ENCODE measurements at places on chromosomes 5 and 9.
A peak's percentile ranks its signal among the peaks of the same experiment; 100 is the strongest.

DNA sequence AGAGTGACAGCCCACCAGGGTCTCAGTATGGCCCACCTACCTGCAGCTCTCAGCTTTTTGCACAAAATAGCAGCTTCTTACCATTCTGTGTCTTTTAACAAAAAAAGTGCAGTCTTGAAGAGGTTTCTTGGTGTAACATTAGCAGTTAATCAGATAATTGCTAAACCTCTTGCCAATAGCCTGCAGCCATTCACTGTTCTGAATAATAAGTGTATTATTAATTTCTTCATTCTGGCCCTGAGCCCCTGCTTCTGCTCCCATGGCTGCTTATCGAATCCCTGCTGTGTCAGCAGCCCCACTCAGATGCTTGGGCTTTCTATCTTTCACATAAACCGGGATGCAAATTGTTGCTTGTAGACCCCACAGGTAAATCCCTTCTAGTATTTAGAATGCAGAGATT is 485.9 kb downstream of the CAAP1 start:
- DNase-seq = no peak

GRCh38 chr5:137845472-137845871 is 22.2 kb upstream of the MYOT start:
- no peak for DNase-seq

DNA sequence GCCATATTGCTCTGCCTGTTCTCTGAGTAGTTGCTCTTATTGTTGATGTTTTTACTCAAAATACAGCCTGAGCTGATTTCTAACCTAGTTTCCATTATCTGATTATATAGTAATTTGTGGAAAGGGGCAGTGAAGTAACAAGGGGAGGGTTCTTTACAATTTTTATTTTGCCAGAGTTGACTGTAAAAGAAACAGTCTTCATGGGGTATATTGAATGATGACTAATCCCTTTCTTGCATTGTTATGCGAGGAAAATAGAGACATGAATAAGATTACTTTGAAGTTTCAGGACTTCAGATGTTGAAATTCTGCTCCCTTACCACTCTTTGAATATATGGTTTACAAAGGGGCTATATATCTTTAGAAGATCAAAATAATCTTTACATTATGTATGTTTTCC is 9.1 kb upstream of the LRRC70 start:
- no peak for DNase-seq

- DNase-seq = no peak
Observed at GRCh38 chr9:135955934-135956801, 5.0 kb downstream of the UBAC1 start.

GRCh38 chr9:111483858-111484571 is at the start of gene ECPAS:
TSS of gene ECPAS (minus strand) at chr9:111484383. CDS start at chr9:111472918, 11,465 bp downstream.
- peak; percentile 78 for DNase-seq

DNA sequence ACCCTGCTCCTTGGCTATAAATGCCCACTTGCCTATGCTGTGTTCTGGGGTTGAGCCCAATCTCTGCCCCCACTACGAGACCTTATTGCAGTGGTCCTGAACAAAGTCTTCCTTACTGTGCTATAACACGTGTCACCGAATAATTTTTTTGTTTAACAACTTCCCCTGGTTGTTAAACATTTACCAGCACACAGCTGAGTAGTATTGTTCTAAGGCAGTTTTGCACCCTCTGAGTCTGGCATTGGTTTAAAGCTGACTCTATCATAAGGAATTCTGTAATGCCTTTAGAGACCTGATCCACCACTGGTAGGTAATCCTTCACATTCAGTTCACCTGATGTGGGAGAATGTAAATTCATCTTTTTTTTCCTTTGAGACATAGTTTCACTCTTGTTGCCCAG is 25.6 kb upstream of the ANKRD31 start:
- no peak for DNase-seq

- DNase-seq = peak; percentile 16
Observed at GRCh38 chr5:180026320-180026719, 45.2 kb downstream of the RNF130 start.

DNA sequence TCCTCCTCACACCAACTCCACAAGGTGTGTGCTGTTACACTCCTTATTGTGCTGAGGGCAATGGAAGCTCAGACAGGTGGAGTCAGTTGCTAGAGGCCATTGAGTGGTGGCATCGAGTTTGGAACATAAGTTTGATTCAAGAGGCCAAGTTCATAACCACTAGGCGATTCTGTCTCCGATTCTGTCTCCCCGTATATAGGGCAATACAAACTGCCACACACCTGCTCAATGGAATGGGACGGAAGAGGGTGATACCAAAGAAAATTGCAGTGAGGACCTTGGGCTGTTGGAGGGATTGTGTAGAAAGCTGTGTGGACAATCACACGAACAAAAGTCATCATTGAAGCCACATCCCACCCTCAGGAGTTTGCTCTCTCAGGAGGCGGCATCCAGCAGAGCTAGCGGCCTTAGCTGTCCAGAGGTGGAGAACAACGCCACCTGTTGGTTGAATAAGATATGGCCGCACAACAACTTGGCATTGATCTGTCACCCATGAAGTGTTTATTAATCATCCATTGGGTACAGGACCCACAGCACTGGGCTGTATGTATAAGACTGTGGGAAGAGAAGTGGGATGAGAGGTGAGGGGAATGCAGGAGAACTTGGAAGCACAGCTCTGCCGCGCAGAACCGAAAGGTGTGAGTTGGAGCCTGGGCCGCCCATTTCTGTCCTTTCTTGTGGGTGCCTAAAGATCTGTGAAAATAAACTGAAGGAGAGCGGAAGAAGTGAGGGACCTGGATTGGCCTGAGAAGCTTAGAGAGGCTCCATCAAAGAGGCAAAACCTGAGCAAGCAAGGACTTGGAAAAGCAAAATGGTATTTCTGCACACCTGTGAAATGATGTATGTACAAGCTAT is 16.1 kb upstream of the NEUROG1 start:
- peak; percentile 64 for DNase-seq

GRCh38 chr5:75496026-75496425 is 15.4 kb downstream of the CERT1 start:
- no peak for DNase-seq

DNA sequence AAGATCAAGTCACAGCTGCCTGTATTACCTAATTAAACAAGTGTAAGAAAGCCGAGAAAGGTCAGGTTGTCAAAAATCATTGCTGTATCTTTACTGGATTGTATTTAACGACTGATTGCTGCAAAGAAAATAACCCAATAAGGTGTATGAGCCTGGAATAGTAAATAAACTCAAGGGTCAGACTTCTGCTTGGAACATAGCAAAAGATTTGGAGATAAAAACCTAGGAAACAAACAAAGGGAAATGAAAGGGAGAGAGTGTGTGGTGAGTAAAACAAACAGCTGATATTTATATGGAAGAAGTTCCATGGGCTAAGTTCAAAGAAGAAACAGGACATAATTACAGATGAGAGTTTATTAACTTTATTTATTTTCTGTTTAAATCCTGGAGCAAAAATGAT is 354.0 kb downstream of the TLR4 start:
- DNase-seq = no peak

DNA sequence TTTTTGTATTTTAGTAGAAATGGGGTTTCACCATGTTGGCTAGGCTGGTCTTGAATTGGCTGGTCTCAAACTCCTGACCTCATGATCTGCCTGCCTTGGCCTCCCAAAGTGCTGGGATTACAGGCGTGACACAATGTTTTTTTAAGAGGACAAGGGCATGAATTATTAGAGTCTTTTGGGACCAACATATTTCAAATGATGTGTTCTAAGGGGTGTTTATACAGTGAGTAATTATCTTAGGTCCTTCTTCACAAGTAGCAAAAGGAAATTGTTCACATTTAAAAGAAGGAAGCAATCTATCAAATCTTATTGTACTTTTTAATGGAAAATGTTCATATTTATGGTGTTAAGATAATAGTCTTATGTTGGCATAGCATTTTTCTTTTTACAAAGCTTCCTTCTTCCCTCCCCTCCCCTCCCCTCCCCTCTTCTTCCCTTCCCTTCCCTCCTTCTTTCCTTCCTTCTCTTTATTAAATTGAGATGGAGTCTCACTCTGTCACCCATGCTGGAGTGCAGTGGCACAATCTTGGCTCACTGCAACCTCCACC is 6.7 kb downstream of the GNG10 start:
- DNase-seq = no peak

DNA sequence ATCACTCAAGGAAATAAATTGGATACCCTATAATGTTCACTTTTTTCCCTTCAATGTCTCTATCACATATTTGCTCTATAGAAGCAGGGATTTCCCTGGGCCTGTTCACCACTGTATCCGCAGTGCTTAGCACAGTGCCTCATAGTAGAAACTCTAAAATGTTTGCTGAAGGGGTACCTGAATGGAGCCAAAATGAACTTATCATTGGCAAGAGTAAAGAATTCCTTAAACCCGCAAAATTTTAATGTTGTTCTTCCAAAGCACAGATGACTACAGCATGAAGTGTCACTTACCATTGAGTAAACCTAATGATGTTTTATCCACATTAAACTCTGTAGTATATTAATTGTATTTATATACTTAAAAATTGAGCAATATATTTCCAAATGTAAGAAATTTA is 96.1 kb downstream of the JAKMIP2 start:
- no peak for DNase-seq

DNA sequence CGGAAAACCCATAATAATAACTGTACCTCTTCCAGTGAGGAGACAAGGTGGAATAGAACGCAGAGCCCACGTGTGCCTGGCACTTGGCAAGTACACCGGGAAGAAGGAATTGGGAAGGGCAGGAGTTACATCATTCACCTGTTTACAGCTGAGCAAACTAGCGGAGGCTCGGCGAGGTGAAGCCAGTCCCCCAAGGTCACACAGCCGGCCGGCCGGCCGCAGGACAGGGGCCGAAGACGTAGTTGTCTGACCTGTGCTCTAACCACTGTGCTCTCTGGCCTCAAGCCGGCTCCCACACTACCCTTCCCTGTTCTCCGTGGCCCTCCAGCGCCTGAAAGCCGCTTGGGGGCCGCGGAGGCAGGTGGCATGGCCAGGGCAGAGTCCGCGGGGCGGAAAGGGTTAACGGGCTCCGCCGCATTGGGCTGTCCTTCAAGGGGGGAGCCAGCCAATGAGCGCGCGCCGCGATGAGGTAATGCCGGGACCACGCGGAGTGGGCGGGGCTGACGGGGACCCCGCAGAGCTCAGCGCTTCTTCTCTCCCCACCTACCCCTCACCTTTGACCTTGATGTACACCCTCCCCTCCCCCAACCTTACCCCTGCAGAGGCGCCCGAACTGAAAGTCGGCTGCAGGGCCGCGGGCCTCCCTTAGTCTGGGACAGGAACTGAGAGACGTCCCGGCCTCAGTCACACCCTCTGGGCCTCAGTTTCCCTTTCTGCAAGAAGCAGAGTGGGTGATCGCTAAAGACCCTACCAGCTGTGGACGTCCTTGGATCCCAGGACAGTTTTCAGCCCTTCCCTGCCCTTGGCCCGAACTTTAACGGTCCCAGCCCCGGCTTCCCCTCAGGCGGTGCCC is 125.1 kb downstream of the C9orf50 start:
- peak; percentile 92 for DNase-seq

DNA sequence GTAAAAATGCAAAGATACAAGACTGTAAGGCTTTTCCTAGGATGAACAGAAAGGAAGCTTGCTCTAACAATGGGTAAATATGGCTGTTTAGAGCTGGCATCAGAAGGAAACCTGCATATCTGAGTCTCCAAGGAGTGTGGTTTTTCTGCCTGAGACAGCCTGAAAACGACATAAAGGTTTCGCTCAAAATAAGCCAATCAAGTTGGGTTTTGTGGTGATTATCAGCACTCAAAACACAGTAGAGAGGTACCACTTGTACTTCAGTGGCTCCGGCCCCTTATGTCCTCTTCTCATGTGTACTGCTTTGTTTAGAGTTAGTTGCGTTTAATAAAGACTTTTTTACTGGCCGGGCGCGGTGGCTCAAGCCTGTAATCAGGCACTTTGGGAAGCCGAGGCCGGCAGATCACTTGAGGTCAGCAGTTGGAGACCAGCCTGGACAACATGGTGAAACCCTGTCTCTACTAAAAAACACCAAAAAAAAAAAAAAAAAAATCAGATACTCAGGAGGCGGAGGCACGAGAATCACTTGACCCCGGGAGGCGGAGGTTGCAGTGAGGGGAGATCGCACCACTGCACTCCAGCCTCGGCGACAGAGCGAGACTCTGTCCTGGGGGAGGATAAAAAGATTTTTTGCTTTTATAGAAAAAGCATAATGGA is 39.4 kb downstream of the KLF9 start:
- no peak for DNase-seq

GRCh38 chr5:16160706-16161105 is 18.9 kb downstream of the MARCHF11 start:
- DNase-seq = peak; percentile 38

GRCh38 chr5:180784497-180785097 is 18.0 kb downstream of the MGAT1 start:
- DNase-seq = peak; percentile 80

GRCh38 chr5:93236807-93237421 is 344.1 kb downstream of the NR2F1-AS1 start:
- DNase-seq = no peak

DNA sequence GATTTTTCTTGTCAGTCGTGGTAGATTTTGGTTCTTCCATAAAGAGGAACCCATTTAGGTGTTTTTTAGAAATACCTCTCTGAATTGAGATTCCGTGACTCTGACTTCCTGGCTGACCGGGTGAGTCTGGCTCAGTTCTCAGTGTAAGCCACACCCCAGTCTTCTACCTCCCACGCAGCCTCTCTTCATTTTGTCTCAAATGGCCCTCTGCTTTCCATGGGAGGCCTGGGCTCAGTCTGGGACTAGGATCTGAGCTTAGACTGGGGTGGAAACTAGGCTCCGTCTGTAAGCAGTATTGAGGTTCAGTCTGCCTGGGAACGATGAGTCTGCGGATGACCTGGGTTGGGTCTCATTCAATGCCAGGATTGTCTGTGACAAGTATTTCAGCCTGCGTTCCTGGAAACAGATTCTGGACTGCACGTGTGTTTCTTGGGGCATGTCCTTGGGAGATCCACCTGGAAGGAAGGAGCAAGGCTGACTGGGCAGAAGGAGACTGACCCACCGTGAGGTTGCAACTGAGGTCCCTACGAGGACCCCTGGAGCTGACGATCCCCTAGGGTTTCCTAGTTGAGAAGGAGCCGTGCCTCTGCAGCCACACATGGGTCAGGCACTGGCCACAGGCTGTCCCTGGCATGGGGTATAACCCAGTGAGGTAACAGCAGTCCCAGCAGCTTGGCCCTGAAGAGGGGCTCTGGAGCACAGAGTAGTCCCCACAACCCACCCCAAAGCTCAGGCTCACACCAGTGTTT is 12.4 kb upstream of the CRB2 start:
- no peak for DNase-seq

GRCh38 chr5:142388696-142389095 is 63.9 kb upstream of the SPRY4 start:
- DNase-seq = peak; percentile 47

GRCh38 chr5:140003519-140003918 is 39.6 kb downstream of the NRG2 start:
- no peak for DNase-seq

DNA sequence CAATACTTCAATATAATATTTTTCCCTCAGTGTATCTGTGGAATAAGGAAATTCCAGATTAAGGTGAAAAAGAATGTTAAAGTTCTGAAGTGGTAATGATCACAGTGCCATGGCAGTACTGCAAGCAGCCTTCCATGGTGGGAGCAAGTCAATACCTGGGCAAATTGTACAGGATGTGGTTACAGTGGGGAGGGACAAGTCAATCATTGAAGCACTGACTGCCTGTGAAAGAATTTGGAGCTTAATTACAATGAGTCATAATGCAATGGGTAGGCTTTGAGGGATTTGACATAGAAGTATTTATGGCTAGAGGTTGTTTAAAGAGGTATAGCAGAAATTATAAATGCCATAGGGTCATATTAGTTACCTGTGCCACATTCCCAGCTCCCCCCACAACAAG is 786.5 kb upstream of the ACO1 start:
- DNase-seq = peak; percentile 66

GRCh38 chr5:91925249-91925648 is 542.1 kb upstream of the ARRDC3 start:
- DNase-seq = no peak
